ENCODE measurements at places on chromosomes 7 and 10.

DNA sequence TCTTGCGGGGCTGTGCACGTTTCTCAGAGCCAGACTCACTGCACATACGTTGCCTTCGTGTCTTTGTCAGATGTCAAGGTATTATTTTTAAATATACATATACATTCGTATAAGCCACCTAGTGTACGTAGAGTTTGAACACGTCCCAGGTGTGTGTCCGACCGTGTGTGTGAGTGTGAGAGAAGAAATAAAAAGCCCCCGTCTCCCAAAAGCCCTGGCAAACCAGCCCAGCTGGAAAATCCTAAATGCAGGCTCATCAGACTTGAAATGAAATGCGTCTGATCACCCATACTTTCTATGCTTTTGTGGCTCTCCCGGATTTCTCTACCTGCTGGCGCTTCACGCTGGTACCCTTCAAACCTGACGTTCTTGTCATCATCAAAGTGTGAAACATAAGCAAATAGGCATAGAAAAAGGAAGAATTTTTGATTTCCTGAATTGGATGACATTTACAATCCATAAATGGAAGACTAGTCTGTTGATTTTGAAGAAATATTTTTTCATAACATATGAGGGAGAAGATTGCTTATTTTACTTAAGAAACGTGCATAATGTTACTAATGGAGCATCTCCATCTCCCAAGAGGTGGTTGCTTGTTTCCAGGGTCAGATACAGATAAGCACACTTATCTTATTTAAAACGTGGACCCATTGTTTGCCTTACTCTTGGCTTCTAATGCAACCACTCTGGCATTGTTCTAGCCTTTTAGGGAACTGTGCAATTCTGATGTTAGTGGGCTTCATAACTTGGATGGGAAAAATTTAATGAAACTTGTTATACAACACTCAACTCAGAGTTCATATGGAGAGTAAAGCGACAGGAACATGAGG lies 971 bp downstream of the PRKG1 start:
- DNase-seq: no peak

- DNase-seq: no peak
Measured at GRCh38 chr10:68166871-68167585, 57.7 kb downstream of the MYPN start.

DNA sequence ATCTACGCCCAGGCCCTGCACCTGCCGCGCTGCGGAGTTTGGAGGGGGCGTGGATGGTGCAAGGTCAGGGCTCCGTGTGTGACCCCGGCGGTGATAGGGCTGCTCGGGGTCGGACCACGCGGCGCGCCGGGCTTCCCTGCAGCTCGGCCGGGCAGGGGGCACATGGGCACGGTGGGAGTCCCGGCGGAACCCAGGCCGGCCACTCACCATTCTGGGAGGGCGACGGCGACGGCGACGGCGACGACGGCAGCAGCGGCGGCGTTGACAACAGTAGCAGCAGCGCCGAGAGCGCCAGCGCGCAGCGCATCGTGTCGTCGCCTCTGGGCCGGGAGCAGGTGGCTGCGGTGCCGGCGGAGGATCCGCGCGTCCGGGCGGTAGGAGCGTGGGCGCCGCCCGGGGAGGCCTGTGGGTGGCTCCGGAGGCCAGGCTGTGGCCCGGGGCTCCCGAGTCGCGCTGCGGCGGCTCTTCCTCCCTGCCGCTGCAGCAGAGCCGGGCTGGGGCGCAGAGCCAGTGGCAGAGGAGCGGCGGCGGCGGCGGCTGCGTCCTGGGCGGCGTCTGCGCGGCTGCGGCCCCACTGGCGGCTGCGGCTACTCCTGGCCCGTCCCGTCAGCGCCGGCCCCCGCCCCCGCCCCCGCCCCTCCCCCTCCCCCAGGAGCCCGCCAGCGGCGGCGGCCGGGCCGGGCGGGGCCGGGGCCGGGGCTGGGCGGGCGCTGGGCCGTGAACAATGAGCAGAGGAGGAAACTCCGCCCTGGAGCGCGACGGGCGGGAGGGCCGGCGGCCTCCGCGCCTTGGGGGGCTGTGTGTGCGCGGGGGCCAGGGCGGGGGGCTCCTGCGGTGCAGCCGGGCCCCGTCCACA lies at the start of gene PODXL:
Gene PODXL, minus strand, starts transcription at position 576 of the 856 bp plus-strand sequence. Its CDS starts 269 bp downstream, at position 307.
- DNase-seq: no peak

GRCh38 chr10:43372765-43373361 lies 1.4 kb downstream of the FXYD4 start:
- no peak for DNase-seq

DNA sequence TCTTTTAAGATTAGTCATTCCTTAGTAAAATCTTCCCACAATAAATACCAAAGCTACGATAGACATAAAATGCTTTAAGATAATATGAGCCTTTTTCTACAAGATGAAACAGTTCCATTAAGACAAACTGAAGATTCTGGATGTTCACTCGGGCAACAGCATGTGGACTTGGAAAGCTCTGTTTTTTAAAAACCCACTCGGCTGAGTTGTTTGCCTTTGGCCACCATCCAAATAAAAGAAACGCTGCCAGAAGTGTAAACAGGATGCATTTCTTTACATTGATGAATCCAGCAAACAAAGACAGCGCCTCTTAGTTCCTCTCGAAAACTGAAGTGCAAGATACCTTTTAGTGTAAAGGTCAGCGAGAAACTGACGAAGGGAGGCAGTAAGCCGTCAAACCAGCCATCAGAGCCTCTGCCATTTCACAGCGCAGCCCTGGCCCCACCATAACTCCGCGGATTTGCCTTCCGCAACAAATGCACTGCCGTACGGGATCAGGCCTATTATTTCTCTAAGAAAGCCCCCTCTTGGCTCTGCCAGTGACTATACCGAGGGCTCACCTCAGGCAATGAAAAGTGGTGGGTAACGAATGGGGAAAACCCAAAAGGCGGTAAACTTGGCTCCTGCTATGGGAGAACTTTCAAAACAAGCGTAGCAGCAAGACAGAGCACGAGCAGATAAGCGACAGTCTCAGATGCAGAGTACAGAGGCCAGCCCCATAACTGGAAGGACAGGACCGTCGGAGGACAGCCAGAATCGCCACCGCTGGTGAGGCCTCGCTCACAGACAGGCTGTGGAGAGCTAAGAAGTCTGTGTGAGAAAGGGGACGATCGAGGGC lies 41.4 kb downstream of the GNA12 start:
- no peak for DNase-seq

- no peak for DNase-seq
Measured at GRCh38 chr7:25672496-25672895, 444.2 kb upstream of the NPVF start.

DNA sequence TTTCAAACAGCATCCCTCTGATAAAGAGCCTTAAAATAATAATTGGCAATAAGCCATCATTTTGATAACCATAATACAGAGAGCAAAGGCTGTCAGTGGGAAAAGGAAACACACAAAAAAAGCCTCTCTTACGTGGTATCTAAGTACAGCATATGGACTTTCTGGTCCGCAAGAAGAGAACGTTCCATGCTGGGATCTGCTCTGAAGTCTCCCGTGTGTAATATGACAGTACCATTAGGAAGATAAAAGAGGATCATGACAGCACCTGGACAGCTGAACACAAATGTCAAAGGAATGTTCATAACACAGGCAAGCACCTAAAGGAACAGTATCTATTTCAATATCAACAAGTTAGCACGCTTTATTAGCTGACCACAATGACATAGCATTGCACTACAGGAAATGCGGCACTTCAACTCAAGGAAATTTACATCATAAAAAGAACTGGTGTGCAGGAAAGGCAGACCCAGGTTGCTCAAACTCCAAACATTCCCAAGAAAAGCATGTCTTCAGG lies 9.9 kb downstream of the DCLRE1A start:
- DNase-seq: no peak

GRCh38 chr10:92699518-92700381 lies 10.0 kb downstream of the HHEX start:
- DNase-seq: no peak

DNA sequence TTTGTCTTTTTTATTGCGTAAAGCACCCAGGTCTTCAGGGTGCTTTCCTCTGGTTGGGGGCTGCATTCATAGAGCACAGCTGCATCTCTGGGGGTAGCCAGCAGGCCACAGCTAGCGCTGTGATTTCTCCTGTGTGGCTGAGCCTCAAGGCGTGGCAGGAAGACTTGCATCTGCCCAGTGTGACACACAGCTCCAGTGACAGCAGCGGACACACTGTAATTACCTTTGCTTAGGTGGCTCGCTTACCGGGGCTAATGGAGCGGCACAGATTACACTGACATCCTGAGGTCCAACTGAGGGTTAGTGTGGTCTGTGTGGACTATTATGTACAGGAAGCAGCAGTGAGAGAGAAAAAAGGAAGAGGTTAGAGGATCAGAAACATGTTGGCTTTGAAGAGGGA lies 27.1 kb downstream of the ABCB4 start:
- DNase-seq: no peak

All from amniotic stem cell (primary cell).